ENCODE measurements at places on chromosomes 2 and 18.
A peak's percentile ranks its signal among the peaks of the same experiment; 100 is the strongest.

GRCh38 chr2:135162377-135162776 is 110.3 kb downstream of the RAB3GAP1 start:
- DNase-seq: no peak

DNA sequence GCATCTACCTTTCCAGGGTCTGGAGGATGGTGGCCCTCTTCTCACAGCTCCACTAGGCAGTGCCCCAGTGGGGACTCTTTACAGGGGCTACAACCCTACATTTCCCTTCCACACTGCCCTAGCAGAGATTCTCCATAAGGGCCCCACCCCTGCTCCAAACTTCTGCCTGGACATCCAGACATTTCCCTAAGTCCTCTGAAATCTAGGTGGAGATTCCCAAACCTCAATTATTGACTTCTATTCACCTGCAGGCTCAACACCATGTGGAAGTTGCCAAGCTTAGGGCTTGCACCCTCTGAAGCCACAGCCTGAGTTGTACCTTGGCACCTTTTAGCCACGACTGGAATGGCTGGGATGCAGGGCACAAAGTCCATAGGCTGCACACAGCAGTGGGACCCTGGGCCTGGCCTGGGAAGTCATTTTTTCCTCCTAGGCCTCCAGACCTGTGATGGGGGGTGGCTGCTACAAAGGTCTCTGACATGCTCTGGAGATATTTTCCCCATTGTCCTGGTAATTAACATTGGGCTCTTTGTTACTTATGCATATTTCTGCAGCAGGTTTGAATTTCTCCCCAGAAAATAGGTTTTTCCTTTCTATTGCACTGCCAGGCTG is 53.7 kb upstream of the ST3GAL5 start:
- DNase-seq: no peak

DNA sequence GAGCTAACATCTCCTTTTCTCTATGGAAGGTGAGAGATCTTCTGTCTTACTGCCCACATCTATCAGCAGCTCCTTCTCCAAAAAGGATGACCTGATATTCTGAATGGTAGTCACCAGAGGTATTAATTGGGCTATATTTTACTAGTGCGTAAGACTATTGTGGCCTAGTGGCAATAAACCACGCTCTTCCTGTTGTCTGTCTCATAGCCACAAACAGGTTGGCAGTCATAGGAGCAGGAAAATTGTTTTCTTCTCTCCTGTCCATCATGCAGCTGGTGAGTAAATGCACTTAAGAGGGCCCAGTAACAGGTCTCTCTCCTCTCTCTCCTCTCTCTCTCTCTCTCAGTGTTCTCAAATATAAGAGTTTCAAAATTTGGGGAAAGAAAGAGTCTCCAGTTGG is 856.8 kb upstream of the ACVR2A start:
- no peak for DNase-seq

DNA sequence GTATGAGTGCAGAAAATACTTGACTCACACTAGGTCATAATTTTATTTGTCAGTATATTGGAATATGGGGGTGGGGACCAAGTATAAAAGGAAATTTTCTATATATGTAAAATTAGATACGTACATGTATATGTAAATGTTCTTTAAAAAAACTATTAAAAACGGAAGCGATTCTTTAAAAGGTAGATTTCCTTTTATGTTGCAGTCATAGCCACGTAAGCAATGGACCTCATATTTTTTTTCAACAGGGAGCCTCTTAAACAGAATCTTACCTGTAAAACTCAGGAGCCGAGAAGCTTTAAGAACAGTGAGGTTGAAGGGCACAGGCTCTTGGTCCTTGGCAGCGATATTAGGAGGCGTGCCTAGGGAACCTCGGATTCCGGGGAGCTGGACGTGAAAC is 3.3 kb downstream of the RHBDD1 start:
- DNase-seq: no peak

DNA sequence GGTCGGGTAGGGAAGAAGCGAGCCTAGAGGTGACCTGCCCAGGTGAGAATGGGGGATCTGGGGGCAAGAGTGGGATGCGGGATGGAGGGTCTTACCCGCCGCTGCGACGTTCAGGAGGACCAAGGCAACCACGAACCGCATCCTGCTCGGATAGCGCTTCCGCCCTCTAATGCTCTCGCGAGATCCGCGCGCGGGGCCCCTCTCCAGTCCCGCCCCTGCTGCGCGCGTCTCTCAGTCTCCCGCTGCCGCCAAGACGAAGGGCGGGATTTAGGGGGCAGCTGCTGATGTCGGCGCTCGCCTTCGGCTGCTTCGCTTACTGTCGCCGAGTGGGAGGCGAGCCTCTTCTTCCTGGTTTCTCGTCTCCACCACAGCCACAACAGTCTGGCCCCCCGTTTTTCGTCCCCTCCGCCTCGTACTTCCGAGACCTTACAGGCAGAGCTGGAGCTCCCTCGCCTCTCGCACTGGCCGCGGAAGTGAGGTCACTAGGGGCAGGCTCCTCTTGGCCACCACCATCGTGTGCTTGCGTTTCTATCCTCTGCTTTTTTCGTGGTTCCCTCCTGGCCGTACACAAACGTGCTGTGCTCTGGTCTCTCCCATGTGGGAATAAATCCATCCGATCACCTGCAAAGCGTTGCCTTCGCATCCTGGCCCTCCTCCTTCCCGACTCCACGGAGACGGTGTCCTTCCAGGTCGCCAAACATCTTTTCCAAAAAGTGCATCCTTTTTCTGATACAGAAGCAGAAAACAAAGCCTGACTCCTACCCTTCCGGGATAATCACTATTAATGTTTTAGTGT is at the start of gene TGOLN2:
Gene TGOLN2, minus strand, starts transcription at position 168 of the 796 bp plus-strand sequence. Its CDS starts 27 bp downstream, at position 141.
- DNase-seq: peak; percentile 94

All from central memory CD4-positive, alpha-beta T cell (primary cell).